ENCODE measurements at places on chromosomes 2 and 18. TPM values are rescaled to one million over a fixed set of nuclear protein-coding genes. Genes with fewer than 3 reads are reported as not detected.

DNA sequence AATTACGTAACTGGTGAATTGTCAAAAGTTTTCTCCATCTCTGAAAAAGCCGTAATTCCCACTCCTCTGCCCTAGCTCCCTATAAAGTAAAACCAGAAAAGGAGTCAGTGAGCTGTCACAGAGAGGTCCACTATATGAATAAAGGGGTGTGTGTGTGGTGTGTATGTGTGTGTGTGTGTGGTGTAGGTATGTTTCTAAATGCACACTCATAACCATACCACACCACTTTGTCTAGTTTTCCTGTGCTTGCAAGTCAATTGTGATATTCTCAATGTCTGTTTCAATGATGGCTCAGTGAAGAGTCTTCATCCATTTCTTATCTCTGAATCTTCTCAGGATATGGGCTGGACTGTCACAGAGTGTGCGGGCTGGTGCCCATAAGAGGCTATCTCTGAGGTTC lies 54.8 kb upstream of the CCDC68 start:
- H3K36me3 ChIP-seq = no peaks in the 10 kb centered on the region
- peaks cover 4% of the 10 kb centered on the region for H3K27me3 ChIP-seq
- H3K4me1 ChIP-seq = peaks cover 23% of the 10 kb centered on the region

- no peaks in the 10 kb centered on the region for H3K27me3 ChIP-seq
- no peak for DNase-seq
- no peak overlapping the region for H3K27ac ChIP-seq
These were observed 785.6 kb downstream of the NR4A2 start for GRCh38 chr2:155546721-155547555.

GRCh38 chr2:20674309-20674965 lies 7.5 kb downstream of the GDF7 start:
- peaks cover 57% of the 10 kb centered on the region for H3K4me1 ChIP-seq
- H3K4me3 ChIP-seq = no peak overlapping the region
- H3K36me3 ChIP-seq = no peaks in the 10 kb centered on the region
- peaks cover 64% of the 10 kb centered on the region for H3K27me3 ChIP-seq
- no peak for DNase-seq

GRCh38 chr2:9065901-9066300 lies 62.4 kb upstream of the MBOAT2 start:
- no peak overlapping the region for H3K4me3 ChIP-seq
- H3K4me1 ChIP-seq = no peaks in the 10 kb centered on the region
- peaks cover 19% of the 10 kb centered on the region for H3K27me3 ChIP-seq
- H3K36me3 ChIP-seq = no peaks in the 10 kb centered on the region
- no peak for DNase-seq
- no peak overlapping the region for H3K27ac ChIP-seq

TAF4B gene
- total RNA-seq = 13.3 TPM

Data from WTC11 (cell line).